ENCODE measurements at places on chromosomes 1 and 21.
A peak's percentile ranks its signal among the peaks of the same experiment; 100 is the strongest.

- DNase-seq, result no peak
Observed at GRCh38 chr1:191993549-191993948, 164.7 kb upstream of the RGS18 start.

- DNase-seq, result no peak
Observed at GRCh38 chr1:84505493-84506001, 639 bp upstream of the SPATA1 start.

- no peak for DNase-seq
Observed at GRCh38 chr1:99964806-99965205, 5.0 kb upstream of the SLC35A3 start.

- no peak for DNase-seq
Observed at GRCh38 chr1:20178634-20179370, 7.1 kb upstream of the UBXN10 start.

DNA sequence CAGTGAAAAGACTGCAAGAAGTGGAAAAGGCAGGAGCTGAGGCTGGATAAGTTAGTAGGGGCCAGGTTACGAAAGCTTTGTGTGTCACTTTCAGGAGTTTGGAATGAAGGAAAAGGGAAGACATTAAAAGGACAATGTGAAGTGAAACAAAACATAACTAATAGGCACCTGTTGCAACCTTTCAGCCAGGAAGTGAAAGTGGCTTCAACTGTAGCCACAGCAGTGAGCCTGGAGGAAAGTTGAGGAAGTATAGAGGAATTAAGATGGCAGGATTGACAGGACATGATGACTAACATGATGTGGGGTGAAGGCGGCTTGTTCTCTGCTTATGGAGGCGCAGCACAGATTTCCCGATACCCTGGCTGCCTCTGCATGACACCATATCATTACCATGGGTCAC lies 68.9 kb downstream of the C4BPA start:
- DNase-seq, result no peak

GRCh38 chr1:170067253-170067819 lies 7.2 kb downstream of the KIFAP3 start:
- DNase-seq, result no peak

- DNase-seq, result no peak
Observed at GRCh38 chr1:212451416-212452322, 18.9 kb downstream of the NENF start.

GRCh38 chr21:46674430-46675007 lies 39.0 kb downstream of the PRMT2 start:
- no peak for DNase-seq

GRCh38 chr1:87424541-87424940 lies 95.9 kb downstream of the LMO4 start:
- DNase-seq, result no peak

DNA sequence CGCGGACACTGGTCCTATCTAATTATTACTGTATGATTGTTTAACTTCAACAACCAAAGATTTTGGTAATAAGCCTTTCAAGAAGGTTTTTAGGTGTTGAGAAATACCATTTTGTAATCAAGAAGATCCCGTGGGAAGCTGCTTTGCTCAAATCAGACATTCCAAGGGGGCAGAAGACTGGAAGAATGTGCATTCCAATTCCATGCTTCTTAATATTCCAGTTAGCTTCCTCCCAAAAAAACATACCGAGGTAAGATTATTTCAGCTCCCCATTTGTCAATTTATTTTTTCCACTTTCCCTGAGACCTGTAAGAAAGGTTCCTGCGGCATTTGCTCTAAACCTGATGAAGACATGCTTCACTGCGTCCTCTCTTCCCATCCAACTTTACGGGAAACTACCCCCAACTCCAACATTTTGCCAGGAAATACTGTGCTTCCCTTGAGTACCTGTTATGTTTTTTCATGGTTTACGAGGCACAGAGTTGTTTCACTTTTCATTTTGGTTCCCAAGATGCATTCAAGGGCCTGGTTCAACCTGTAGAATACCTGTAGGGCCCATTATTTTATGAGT lies 4.1 kb downstream of the CNN3 start:
- DNase-seq, result no peak

- no peak for DNase-seq
Observed at GRCh38 chr1:20136249-20136648, 2.9 kb upstream of the PLA2G2F start.

DNA sequence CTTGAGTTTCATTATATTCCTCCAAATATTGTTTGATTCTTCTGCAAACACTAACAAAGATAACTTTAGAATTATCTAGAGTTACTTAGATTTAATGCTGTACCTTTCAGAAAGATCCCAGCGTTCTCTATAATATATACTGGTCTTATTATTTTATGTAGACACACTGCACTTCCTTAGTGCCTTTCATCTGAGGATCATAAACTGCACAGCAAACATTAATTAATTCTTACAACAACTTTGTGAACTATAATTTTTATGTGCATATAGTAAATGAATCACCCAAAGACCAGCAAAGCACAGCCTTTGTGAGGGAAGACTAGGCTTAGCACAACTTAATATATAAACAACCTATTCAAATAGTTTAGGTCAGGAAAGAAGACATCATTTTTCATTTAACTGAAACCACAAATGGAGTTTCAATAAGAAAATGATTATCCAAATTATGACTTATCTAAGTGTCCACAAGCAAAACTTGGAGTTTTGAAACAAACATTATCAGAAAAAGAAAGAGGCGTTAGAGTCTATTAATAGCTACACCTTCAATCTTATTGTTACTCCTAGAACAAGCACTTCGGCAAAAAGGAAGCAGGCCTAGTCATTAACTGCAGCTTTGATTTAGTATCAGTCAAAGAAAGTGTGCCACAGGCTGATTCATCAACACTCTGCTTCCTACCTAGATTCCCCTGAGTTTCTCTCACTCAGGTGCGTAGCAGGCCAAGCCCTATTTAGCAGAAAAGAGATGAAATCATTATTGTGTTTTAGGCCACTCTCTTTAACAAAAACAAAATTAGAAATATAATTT lies 22.5 kb upstream of the RC3H1 start:
- DNase-seq, result no peak

DNA sequence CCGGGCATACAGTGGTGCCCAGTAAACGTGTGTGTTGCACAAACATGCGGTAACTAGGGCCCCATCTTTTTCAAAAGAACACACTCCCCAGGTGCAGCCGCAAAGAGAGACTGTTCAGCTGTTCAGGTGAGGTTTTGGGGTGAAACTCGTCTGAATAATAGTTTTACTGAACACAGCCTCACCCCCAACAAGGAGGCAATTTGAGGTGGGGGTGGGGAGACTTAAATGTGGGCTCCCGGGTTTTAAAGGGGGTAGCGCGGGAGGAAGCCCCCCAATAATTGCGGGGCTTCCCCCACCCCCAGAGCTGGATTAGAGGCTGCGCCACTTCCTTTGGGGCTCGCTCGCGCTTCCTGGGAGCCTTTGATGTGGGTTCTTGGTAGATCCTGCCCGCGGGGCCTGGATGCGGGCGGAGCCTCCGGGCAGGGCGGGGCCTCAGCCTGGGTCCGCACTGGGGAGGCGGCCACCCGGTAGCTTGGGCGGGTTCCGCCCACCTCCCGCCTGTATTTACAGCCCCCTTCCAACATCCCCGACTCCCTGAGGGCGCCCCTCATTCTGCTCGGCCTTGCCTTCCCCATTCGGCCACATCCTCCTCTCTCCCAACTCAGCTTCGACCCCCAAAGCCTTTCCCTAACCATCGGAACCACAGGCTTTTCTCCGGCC lies 6.4 kb upstream of the EPHA2 start:
- peak; percentile 73 for DNase-seq

GRCh38 chr1:104780470-104781078 lies 1030.9 kb downstream of the AMY1C start:
- DNase-seq, result no peak

DNA sequence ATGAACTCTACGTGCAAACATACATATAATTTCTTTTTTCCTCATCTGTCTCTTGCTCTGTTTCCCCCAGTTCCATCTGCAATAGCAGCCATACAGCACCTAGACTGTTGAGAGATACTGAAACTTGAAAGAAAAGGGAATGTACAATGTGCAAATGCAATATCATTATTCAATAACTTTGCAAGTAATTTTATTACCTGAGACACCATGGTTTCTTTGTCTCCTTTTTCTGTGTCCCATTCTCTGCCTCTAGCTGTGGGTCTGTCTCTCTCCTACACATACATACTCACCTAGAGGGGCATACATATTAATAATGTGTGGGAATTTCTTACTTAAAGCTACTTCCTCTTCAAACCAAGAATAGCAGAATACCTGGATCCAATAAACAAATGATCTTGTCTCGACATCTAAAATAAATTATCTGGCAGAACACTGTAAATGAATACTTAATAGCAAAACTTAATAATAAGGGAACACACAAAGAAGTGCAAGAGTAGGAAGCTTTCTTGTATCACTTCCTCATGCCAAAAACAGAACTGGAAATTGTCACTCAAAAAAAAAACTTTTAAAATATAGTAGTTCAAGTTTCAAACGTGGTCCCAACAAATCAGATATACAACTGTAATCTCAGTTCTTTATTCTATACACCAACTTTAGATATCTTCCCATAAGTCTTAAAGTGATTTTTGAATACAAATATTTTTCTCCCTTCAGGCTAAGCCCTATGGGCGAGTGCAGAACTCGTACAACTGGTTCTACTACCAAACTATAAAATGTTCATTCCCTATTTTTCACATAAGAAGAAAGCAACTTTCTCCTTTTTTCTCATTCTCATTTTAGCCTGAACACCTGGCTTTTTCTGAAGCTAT lies 194.6 kb downstream of the NRIP1 start:
- no peak for DNase-seq

DNA sequence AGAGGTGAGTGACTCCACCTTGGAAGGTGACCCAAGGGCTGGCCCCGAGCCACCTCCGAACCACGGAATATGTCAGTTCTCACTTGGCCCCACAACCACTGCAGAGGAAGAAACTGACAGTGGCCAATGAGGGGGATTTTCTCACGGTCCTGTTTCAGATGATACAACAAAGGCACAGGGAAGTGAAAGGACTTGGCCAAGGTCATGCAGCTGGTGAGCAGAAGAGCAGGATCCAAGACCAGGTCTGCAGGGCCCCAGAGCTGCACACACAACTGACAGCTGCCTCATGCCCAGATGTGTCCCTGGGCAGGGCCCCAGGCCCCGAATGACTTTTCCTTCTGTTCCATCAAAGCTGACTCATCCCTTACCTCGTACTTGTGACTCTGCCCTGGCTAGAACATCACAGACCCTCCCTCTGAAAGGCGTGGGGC lies 25.8 kb upstream of the EVA1B start:
- no peak for DNase-seq

DNA sequence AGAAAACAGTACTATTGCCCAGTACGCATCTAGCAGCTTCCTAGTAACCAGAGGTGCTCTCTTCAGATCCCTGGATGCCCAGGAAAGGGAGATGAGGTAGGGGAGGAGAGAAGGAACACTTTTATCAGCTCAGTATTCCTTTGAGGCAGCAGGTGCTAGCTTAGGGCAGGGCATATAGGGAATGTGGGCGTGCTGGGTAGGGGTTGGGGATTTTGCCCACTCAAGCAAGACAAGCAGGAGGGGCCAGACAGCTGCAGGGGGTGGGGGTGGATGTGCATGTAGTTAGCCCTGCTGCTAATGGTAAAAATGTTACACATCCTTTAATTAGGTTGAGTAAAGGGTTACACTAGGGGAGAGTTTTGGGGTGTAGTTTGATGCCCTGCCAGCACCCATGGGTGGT lies 18.1 kb upstream of the AVPR1B start:
- no peak for DNase-seq
